ENCODE measurements at places on chromosomes 1 and 21. TPM values are rescaled to one million over a fixed set of nuclear protein-coding genes. Genes with fewer than 3 reads are reported as not detected.

The KRTAP7-1 gene
- total RNA-seq, result not detected

The RAD54L gene
- 1.8 TPM for total RNA-seq

The TPTE gene
- total RNA-seq, result not detected

The C1orf56 gene
- 7.1 TPM for total RNA-seq

The ATP1A2 gene
- 491 TPM for total RNA-seq

The CD5L gene
- total RNA-seq, result not detected

The IVL gene
- not detected for total RNA-seq

The SAMD13 gene
- total RNA-seq, result 2.8 TPM

The KCNH1 gene
- total RNA-seq, result 63.6 TPM

The WNT9A gene
- 0.96 TPM for total RNA-seq

The NR5A2 gene
- total RNA-seq, result not detected

The SETSIP gene
- total RNA-seq, result not detected

The SLAMF1 gene
- total RNA-seq, result not detected

The SPRR1A gene
- not detected for total RNA-seq

The VHLL gene
- total RNA-seq, result 3.7 TPM

The TSPEAR gene
- 0.21 TPM for total RNA-seq

The SERPINC1 gene
- total RNA-seq, result 0.33 TPM

The AKT3 gene
- 359 TPM for total RNA-seq

The ARHGEF10L gene
- 27.4 TPM for total RNA-seq

The HTR6 gene
- total RNA-seq, result 7.2 TPM

The FCGR1A gene
- 56.4 TPM for total RNA-seq

The HCRTR1 gene
- total RNA-seq, result not detected

The ANGPTL3 gene
- not detected for total RNA-seq

Data from dorsolateral prefrontal cortex (tissue), 122 donors.